Large intestine (tissue), 12 donors: ENCODE measurements at places on chromosomes 1 and 21.

- DNase-seq: no peak
These were observed 9.2 kb downstream of the S100A10 start for GRCh38 chr1:151984313-151984956.

DNA sequence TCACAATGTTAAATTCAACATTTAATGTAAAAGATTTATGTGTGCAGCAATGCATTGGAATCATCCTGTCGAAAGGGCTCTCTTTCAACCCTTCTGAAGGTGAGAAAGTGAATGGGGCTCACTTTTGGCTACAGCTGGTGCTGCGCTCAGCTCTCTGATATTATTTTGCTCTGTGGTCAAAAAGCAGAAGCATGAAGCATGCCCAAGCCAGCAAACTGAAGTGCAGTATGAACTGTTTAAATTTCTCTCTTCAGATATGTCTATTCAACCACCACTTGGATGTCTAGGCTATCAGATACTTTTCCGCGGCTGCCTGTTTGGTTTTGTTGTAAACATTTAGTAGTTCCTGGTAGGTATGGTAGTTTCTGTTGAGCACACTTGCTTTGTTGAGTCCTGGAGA is 216.9 kb upstream of the TMPRSS15 start:
- no peak for DNase-seq

DNA sequence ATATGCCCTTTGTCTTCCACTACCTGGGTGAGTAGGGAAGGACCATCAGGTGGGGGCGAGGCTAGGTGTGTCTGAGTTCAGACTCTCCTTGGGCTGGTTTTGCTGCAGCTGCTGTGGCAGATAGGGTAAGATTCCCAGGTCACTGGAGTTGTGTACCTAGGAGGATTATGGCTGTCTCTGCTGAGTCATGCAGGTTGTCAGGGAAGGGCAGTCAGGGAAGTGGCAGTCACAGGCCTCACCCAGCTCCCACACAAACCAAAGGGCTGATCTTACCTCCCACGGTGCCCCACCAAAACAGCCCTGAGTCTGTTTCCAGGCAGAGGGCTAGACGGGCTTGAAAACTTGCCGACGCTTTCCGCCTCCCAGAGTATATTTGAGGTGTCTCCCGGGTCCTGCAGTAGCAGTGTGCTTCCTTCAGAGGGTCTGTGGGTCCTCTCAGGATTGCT is 201.6 kb upstream of the PLXNA2 start:
- DNase-seq: no peak

- DNase-seq: no peak
These were observed 16.7 kb upstream of the ZYG11A start for GRCh38 chr1:52825868-52826267.
